ENCODE measurements at places on chromosomes 6 and 20.

GRCh38 chr6:135576055-135576454, 78.5 kb upstream of the AHI1 start:
- DNase-seq: no peak

DNA sequence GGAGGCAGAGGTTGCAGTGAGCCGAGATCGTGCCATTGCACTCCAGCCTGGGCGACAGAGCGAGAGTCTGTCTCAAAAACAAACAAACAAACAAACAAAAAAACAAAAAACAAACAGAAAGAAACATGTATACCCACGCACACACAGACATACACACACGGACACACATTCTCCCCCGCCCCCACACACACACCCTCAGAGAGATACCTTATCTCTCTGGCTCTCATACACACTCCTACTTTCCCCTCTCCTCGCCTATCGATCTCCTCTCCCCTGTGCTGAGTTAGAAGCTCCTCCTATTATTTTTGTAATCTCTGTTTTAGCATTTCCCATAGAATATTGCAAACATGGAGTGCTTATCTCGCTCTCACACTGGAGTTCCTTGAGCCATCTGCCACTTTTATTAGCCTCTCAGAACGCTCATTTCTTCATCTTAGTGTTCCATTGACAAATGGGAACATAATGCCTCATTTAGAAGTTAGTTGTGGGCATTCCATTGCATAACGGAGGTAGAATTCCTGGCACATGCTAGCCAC, 144.2 kb upstream of the CITED2 start:
- DNase-seq: no peak

GRCh38 chr6:42407379-42407778, 44.3 kb downstream of the TRERF1 start:
- no peak for DNase-seq

- DNase-seq: no peak
Observed at GRCh38 chr20:157154-157553, at the start of gene DEFB127. Gene DEFB127, plus strand, starts transcription at chr20:157454. Its CDS starts 91 bp downstream, at chr20:157545.

DNA sequence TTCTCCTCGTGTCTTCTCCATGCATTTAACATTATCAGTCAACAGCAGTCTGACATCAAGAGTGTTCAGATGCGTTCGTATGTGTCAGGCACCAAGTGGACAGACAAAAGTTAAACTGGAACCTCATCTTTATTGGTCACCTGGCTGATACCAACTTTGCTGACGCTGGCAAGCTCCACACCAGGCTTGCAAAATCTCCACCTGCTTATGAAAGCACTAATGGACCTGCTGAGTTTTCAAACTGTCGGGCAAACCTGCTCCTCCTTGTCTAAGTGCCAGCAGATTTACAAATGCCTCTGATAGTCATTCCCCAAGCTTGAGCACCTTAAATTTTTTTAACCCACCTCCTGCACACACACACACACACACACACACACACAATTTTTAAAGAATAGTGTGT, 27.9 kb upstream of the DSP start:
- no peak for DNase-seq

DNA sequence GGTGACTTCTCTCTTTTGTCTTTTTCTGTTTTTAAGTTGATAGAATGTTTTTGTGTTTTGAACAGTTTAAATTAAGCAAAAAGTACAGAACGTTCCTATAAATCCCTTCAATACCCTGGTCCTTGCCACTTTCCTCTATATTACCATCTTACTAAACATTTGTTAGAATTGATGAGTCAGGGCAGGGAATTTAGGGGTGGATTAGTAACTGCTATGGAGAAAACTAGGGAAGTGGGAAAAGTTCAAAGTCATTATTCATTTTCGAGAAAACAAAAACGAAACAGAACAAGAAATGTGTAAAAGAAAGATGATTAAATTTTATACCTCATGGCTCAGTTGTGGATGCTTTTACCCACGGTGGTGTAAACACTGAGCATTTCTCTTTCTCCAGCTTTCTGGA, 240.4 kb upstream of the SULF2 start:
- no peak for DNase-seq

DNA sequence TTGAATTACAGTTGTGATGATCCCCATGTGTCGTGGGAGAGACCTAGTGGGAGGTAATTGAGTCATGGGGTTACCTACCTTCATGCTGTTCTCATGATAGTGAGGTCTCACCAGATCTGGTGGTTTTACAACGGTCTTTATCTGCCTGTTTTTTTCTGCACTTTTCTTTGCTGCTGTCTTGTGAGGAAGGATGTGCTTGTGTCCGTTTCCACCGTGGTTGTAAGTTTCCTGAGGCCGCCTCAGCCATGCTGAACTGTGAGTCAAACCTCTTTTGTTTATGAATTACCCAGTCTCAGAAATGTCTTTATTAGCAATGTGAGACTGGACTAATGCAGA, 6.5 kb upstream of the RANBP9 start:
- no peak for DNase-seq

DNA sequence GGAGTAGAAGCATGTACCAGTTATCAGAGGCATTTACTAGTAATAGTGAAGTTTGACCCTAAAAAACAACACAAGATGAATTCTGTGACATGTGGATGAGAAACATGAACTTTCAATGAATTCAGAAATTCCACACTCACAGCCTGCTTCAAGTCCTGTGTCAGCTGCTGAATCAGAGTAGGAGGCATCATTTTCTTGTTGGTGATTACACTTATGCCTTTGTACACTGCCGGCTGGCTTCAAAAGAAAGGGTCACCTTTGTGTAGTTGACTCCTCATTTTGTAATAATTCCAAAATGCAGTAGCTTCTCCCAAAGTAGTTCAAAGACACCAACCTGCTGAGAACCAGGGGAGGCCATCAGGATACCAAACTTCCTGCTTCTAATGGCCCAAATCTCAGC, 165.5 kb downstream of the BACH2 start:
- DNase-seq: no peak

- DNase-seq: no peak
Observed at GRCh38 chr6:111032484-111033140, 50.8 kb downstream of the RPF2 start.

DNA sequence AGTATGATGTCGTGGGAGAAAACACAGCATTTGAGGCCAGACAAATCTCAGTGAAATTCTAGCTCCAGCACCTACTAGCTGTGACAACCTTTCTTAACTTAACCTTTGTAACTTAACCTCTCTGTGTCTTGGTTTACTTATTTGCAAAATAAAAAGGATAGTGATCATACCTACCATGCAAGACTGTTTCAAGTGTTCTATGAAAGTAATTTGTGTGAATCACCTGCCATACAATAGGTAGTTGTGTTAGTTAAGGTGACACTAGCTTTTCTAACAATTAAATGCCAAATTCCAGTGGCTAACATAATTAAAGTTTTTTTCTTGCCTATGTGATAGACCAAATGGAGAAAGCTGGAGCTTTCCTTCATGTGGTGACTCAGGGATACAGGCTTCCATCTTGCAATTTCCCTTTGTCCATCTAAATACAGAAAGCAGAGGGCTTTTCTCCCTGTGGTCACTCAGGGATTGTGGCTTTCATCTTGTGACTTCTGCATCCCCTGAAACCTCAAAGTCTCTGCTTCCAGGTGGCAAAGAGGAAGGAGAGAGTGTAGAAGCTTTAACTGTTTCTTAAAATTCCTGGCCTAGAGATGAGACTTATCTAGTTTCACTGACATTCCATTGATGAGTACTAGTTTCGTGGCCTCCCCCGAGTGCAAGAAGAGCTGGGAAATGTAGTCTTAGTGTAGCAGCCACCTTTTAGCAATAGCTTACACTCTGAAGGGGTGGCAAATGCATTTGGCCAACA, 311.4 kb downstream of the CLIC5 start:
- DNase-seq: no peak

- no peak for DNase-seq
Observed at GRCh38 chr20:34546751-34547181, 11.8 kb upstream of the MAP1LC3A start.

- no peak for DNase-seq
Observed at GRCh38 chr6:13273931-13274706, 54.2 kb downstream of the TBC1D7 start.

- DNase-seq: no peak
Observed at GRCh38 chr6:128206610-128207426, 306.0 kb upstream of the THEMIS start.

DNA sequence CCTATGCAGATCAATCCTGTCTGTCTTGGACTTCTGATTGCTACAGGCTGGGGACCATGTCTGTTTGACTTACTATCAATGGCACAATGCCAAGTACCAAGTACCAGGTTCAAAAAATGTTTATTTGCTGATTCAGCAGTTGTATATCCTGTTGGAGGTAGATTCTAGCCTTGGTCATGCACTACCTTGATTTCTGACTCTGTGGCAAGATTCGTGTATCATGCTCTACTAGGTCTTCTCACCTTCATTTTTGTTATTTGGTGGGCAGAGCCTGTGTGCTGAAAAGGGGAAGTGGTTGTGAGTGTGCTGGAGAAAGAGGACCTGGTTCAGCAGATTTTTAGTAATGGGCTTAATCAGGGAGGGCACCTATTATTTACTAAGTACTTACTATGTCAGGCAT, 192.4 kb upstream of the MYLIP start:
- no peak for DNase-seq

DNA sequence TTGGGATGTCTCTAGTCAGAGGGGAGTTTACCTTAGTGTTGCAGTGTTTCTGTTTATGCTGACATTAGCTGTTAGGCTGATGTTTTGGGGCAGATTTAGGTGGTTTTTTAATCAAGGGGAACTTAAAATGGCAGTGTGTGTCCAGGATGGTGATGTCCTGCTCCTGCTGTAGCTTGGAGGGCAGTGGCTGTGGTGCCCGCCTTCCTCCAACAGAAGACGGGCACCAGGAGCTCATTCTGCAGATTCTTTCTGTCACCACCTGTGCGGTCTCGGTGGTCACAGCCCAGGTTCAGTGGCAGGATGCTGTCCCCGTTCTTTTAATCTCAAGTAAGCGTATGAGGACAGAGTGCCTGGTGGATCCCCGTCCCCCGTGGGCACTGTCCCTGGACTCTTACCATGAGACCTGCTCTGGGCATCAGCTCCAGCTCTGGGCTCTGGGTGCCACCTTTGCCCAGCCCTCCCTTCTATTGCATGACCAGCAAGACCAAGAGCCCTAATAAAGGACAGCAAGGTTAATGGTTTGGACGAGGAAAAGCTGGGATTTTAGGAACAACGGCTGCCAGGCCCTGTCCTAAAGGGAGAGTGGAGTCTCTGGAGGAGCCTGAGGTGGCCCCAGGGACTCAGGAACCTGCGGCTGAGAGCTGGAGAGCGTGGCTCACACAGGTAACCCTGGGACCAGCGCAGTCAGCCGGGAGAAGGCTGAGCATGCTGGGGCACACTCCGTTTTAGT, 217.3 kb downstream of the ERMARD start:
- DNase-seq: no peak

DNA sequence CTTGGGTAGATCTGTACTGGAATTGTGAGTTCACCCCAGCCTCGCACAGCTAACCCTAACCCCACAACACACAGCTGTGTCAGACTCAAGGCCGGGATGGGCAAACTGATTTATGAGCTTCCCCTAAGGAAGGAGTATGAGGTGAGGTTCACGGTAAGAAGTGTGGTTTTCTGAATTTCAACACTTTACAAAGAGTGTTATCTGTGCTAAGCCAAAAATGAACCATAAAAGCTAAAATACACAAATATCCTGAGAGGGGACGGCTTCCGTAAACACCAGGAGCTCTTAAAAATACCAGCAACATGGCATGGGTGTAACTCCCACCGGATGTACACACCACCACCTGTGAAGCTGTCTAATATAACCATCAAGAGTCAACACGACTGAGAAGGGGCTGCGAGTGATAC, 101.2 kb downstream of the ATP9A start:
- no peak for DNase-seq

- no peak for DNase-seq
Observed at GRCh38 chr20:32362901-32363364, 4.8 kb downstream of the ASXL1 start.

DNA sequence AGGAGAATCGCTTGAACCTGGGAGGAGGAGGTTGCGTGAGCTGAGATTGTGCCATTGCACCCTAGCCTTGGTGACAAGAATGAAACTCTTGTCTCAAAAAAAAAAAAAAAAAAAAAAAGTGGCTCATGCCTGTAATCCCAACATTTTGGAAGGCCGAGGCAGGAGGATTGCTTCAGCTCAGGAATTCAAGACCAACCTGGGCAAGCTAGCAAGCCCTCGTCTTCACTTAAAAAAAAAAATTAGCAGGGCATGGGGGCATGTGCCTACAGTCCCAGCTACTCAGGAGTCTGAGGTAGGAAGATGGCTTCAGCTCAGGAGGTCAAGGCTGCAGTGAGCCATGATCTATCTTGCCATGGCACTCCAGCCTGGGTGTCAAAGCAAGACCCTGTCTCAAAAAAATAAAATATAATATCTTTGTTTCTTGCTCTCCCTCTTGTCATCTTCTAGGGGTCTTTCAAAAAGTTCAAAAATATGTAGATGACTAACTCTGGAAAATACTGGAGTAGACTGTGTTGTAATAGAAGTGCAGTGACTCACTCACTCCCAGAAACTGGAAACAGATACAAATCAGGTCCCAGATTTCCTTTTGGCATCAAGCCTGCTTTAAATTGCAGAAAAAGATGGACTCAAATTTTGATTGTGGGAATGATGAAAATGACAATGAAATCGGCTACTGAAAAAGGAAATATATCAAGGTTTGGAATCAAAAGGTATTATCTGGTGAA, 2.8 kb upstream of the GINM1 start:
- no peak for DNase-seq

GRCh38 chr6:79694156-79694555, 63.0 kb downstream of the SH3BGRL2 start:
- no peak for DNase-seq

- no peak for DNase-seq
Observed at GRCh38 chr6:51608383-51608782, 479.0 kb downstream of the PKHD1 start.

DNA sequence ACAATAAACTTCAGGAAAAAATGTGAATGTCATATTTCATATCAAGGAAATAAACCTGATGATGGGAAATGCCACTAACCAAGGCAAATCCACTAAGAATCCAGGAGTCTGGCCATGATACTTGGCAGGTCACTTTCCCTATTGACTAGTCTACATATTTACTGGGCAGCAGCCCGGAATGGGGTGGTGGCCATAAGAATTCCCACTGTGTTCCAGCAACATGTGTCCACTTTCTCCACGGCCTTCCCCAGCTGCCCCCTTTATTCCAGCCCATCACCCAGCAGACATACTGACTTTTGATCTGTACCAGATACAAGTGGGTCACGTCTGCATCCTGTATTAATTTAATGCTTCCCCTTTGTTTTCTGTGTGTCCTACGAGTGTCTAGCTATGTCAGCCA, 234.5 kb upstream of the PRDM1 start:
- DNase-seq: no peak

DNA sequence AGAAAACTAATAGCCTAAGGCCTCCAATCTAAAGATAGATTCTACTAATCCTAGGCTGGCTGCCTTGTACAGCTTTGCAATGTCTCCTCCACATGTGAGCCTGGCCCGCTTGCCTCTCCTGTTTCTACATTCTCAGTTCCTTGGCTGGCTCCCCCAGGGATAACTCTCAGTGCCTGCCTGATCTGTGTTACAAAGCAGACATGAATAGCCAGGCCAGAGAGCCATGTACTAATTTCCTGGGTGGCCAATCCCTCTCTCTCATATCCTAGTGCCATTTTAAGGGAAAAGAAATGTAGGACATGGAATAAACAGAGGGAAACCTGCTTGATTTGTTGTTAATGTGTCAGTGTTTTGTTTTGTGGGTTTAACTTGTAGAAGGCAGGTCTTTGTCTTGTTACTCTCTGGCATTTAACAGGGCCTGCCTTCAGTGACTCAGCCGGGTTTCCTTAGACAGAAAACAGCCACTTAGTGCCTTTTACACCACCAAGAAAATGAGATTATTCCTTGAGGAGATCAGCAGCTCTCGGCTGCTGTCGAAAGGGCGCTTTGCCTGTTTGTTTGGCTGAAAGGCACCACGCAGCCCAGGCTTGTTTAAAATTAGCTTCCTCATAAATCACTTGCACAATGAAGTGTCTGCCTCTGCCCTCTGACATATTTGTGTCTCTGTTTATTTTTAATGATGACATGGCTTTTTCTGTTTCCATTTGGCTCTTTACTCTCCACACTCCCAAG, 702.7 kb downstream of the MAFB start:
- DNase-seq: no peak
